Stimulated activated CD4-positive, alpha-beta T cell treated with anti-CD3 and anti-CD28 coated beads, Interleukin-4, amount 100 ng/mL, for 48 hours (primary cell): ENCODE measurements at places on chromosomes 5 and 9.

DNA sequence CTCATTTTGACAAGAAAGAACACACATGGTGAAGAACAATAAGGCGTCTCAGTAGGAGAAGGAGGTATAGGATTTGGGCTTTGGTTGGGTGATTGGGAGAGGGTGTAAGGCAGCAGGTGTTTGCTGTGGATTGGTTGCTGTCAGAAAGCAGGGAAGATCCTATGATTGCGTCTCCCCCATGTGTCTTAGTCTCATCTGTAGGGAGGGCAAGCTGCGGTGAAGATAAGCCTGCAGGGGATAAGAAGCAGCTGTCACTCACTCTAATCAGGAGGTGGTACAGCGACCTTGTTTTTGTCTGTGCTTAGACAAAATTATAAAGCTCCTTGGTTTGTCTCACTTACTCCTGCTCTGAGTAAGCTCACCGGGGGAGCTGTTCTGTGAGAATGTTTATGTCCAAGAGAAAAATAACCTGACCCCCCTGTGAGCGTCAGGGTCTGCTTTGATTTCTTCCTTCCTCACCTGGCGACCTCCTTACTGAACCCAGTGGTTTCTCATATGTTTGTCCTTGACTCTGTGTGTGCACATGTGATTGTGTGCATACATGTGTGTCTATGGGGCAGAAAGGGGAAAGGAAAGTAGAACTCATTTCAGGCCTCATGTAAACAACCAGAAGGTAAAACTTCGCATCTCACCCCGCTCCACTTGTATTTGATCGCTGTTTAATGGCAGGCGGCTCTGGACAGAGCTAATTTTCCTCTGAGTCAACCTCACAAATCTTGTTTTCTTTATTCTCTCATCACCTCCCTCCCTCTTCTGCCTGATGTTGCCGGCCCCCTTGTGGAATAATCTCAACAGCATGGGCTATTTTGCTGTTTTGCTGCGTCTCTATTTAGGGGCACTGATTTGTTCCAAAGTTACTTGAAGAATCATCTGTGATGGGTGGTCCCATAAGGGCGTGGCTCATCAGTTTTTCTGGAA, 105.6 kb downstream of the TENT4A start:
- no peak for DNase-seq

GRCh38 chr5:138615461-138615860, 40.3 kb upstream of the HSPA9 start:
- no peak for DNase-seq

GRCh38 chr9:121451586-121451985, 48.1 kb downstream of the GGTA1 start:
- no peak for DNase-seq

DNA sequence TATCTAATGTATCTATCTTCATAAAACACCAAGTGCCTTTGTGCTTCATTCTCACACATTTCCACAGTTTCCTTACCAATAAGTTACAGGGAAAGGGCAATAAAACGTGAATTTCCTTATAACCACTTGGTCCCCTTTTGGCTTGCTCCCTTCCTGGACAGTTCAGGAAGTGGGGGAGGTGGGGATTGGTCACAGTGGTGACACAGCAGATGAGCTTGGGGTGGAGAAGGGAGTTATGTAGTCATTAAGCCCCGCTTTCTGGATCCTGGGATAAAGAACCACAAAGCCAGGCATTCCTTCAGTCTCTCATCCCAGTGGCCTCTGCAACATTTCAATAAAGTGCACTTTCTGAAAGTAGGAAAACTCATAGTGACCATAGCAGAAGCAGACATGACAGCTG, 47.1 kb upstream of the FYB1 start:
- no peak for DNase-seq

DNA sequence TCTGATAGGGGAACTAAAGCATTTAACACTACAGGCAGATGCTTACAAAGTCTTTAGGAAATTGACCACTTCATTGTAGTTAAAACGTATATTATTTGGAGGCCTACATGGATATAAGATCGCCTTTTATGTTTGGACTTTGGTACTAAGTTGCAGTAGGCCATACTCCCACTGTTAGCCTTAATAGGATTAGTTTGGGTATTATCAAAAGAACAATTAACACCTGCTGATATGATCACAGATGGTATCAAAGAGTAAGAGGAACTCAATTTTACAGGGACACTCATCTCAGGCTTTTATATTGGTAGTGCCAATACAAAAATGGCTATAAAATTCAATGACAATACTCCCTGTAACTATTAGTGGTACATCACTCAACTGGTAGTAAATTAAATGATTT, 1183.0 kb downstream of the MAT2B start:
- no peak for DNase-seq

DNA sequence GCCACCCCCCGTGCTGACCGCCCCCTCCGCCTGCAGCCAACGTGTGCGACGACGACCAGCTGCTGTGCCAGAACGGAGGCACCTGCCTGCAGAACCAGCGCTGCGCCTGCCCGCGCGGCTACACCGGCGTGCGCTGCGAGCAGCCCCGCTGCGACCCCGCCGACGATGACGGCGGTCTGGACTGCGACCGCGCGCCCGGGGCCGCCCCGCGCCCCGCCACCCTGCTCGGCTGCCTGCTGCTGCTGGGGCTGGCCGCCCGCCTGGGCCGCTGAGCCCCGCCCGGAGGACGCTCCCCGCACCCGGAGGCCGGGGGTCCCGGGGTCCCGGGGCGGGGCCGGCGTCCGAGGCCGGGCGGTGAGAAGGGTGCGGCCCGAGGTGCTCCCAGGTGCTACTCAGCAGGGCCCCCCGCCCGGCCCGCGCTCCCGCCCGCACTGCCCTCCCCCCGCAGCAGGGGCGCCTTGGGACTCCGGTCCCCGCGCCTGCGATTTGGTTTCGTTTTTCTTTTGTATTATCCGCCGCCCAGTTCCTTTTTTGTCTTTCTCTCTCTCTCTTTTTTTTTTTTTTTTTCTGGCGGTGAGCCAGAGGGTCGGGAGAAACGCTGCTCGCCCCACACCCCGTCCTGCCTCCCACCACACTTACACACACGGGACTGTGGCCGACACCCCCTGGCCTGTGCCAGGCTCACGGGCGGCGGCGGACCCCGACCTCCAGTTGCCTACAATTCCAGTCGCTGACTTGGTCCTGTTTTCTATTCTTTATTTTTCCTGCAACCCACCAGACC, 80.2 kb downstream of the NTNG2 start:
- no peak for DNase-seq

- DNase-seq: no peak
Observed at GRCh38 chr9:92406477-92406876, 2.1 kb upstream of the OGN start.
